ENCODE measurements at places on chromosomes 6 and 20. TPM values are rescaled to one million over a fixed set of nuclear protein-coding genes. Genes with fewer than 3 reads are reported as not detected.

Gene REM1
- not detected for total RNA-seq

Gene LIN28B
- total RNA-seq = 7.3 TPM

Gene ROS1
- 0.71 TPM for total RNA-seq

Gene BEND6
- 9.0 TPM for total RNA-seq

Gene SAMD5
- total RNA-seq = 2.7 TPM

Gene SLC12A5
- total RNA-seq = not detected

Gene INSM1
- not detected for total RNA-seq

Gene BPIFB1
- total RNA-seq = not detected

Gene TNF
- total RNA-seq = 4.0 TPM

Gene GSTA1
- not detected for total RNA-seq

Gene C20orf96
- 0.57 TPM for total RNA-seq

Gene FABP7
- total RNA-seq = not detected

Data from Daoy (cell line).